Activated naive CD8-positive, alpha-beta T cell treated with anti-CD3 and anti-CD28 coated beads for 36 hours (primary cell): ENCODE measurements at places on chromosomes 12 and 14.

GRCh38 chr14:22838631-22839041 is 2.3 kb downstream of the MMP14 start:
- no peak for DNase-seq

DNA sequence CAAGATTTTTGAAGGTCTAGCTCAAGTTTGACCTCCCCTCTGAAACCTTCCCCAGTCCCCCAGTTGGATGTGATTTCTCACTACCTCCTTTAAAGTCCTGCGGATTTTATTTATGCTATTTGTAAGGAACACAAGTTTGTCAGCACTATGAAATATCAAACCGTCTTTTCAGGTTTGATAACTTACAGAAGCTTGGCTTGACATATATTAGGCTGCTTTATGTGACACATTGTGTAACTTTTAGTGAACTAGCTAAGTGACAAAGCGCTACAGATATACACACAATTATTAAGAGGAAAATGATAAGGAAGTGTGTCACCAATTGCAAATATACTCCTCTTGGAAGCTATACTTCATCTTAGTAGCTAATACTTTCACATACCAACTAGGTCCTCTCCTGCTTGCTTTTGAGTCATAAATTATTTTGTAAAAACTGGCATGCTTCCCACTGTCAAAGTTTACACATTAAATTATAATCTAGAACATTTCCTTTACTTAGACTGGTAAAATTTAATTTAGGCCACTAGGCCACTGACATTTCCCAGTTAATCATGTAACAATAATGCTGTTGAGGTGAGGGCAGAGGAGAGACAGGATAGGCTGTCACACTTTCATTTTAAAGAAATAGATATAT is 149.5 kb downstream of the TMTC3 start:
- no peak for DNase-seq

- DNase-seq, result no peak
Observed at GRCh38 chr12:5272018-5272785, 159.7 kb upstream of the NTF3 start.

DNA sequence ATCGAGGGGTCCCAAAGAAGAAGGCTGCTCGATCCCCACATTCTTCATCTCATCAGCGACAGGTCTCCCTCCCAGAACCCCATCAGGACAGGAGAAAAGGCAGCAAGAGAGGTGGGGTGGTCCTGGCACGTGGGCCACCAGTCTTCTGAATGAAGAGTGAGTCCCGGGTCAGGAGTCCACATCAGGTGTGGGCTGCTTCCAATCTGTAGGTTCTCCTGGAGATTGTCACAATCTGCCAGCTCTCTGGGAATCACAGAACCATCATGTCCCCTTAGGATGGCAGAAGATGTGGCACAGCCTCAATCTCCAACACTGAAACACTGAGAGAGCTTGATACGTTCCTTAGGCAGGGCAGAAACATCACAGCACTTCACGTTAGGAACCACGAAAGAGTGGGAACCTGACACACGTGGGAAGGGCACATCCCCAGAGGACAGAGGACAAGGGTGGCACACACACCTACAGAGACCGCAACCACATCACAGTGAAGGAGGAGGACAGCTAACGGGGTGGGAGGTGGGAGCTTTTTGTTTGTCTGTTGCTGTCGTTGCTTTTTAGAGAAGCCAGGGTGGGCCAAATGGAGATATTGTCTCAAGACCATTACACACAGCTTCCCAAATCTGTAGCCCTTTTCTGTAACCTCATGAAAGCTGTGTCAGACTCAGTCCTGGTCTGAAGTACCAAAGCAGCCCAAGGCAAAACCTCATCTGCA is 284.5 kb downstream of the DPF3 start:
- no peak for DNase-seq

DNA sequence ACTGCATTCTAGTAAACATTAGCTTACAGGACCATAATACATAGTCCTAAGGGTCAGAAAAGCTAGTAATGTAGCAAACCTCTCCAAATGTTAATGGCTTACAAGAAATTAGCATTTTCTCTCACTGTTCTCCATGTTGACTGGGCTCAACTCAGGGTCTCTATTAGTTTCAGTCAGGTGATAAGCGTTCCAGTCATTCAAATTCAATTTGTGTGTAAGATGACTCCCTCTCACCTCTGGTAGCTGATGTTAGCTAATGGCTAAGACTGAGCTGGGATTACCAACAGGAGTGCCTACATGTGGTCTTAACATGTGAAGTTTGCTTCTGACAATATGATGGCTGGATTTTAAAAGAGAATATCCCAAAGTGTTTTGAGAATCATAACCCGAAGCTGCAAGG is 630.5 kb upstream of the USP15 start:
- DNase-seq, result no peak

DNA sequence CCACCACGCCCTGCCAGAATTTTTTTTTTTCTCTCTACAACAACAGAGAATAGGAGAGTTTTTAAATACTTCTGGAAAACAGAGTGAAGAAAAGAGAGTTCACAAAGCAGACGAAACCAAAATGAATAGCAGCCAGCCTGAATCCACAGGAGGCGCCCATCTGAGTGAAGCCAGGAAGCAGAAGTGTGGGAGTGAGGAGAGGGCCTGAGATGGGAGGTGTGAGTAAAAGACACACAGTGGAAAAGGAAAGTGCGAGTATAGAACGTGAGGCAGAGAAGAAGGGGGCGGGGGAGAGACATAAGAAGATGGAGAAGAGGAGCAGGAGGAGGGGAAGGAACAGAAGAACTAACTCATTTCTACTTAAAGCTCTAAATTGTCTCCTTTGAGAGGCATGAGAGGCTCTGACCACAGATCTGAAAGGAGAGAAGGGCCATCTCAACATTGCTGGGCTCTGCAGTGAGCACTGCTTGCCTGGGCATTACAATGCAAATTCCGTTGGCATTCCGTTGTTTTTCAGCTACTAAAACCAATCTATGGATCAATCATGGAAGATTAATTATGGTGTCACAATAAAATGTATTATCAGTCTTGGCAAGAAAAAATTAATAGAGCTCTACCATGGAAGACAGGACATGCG is 140.1 kb upstream of the CPSF6 start:
- no peak for DNase-seq

GRCh38 chr14:89186856-89187376 is 230.1 kb downstream of the FOXN3 start:
- no peak for DNase-seq

DNA sequence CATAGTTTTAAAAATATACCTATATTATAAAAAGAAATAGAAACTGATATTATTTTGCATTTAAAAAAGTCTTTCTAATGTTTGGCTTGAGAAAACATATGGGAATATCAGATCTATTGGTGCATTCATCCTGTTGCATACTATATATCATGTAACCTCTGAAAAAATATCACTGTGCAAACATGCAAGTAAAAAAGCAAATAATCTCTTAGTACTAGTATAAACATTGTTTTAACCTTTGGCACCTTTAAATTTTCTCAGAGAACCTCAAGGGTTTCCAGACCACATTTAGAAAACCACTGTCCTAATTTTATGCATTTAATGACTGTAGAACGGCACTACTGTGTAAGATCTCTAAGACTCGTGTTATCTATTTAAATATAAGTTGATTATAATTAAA is 416.8 kb downstream of the LRFN5 start:
- DNase-seq, result no peak

GRCh38 chr14:41476526-41476925 is 130.2 kb upstream of the LRFN5 start:
- no peak for DNase-seq

GRCh38 chr12:99767809-99768208 is 120.3 kb downstream of the GARIN6 start:
- DNase-seq, result no peak

DNA sequence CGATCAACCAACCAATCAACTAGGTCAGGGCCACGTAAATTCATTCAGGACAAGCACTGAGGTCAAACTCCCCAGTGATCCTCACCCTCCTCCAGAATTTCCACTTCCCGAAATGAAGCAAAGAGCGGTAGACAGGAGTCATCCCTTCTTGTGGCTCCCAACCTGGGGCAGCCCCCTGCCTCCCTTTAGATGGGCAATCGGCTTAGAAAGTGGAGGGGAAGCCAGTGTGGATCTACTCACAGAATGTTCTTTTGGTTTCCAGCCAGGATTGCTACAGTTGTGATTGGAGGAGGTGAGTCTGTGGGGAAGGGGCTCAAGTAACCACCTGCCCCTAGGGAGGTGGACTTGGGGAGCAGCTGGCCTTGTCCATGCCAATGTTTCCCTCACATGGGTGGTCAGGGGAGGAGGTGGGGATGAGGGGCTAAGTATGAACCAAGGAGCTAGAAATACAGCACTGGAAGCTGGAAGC is 4.1 kb downstream of the IFI27 start:
- no peak for DNase-seq

GRCh38 chr14:76391981-76392690 is 16.2 kb downstream of the ESRRB start:
- DNase-seq, result no peak

DNA sequence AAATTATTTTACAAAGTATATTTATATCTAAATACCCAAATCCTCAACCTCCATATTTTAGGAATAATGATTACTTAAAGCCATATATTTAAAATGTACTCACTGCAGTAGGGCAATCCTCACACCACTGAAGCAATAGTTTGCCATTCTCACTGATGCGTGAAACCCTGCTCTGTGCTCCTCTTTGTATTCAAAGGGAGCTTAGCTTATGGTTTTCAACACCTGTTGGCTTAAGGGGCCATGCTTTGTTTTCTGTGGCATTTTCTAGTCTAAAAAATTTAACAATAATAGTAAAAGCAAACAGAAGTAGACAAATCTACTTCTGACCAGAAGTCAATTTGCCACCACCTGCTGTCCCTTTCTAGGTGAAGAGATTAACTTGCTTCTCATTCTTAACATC is 294.6 kb downstream of the FLRT2 start:
- DNase-seq, result no peak

GRCh38 chr12:89781946-89782550 is 73.4 kb upstream of the ATP2B1 start:
- no peak for DNase-seq

DNA sequence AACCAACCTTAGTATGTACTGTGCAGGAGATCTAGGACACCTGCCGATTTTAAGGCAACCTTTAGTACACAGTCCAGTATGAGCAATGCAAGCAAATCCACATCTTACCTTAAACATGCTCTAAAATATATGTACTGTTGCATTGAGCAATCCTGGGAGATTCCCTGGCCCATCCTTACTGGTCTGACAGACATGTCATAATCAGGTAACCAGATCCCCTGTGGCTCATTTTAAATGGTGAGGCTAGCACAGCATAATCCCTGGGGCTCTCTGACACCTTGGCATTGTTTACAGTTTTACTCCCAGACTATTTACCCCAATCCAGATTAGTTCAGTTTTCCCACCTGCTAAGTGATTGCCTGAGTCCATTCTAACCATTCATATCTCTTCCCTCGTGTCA is 15.1 kb downstream of the BMAL2 start:
- no peak for DNase-seq

- no peak for DNase-seq
Observed at GRCh38 chr14:68611599-68611998, 181.3 kb downstream of the ZFP36L1 start.

DNA sequence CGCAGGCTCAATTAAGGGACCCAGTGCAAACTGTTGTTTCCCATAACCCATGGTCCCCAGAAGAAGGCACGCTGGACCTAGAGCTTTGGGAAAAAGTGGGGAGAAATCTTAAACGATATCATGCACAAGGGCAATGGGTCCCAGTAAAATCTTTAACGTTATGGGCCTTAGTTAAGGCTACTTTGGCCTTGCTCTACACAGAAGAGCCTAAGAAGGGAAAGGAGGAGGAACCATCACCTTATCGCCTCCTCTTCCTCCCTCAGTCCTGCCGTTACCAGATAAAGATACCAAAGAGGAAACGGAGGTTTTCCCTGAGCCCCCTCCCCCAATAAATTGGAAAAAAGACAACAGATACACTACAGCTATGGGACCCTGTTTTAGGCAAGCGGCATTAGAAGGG is 116.9 kb downstream of the PPHLN1 start:
- no peak for DNase-seq

GRCh38 chr14:89625244-89625713 is 208.2 kb upstream of the FOXN3 start:
- no peak for DNase-seq

GRCh38 chr12:50934371-50934851 is 17.9 kb upstream of the HIGD1C start:
- DNase-seq, result no peak

DNA sequence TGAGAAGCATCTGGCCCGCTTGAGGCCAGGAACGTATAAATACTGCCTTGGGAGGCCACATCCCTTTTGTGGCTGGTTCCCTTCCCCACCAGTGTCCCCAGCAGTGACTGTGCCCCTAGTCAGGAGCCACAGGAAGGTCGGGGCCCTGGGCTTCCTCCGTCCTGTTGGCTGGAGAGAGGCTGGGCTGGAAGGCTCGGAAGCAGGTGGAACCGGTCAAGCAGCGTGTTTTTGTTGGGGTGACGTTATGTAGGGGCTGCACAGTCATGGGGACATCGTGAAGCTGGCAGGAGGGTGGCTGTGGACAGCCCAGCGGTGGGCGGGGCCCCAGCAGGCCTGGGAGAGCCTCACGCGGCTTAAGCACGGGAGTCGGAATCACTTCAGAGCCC is 10.1 kb downstream of the XRCC3 start:
- DNase-seq, result no peak

DNA sequence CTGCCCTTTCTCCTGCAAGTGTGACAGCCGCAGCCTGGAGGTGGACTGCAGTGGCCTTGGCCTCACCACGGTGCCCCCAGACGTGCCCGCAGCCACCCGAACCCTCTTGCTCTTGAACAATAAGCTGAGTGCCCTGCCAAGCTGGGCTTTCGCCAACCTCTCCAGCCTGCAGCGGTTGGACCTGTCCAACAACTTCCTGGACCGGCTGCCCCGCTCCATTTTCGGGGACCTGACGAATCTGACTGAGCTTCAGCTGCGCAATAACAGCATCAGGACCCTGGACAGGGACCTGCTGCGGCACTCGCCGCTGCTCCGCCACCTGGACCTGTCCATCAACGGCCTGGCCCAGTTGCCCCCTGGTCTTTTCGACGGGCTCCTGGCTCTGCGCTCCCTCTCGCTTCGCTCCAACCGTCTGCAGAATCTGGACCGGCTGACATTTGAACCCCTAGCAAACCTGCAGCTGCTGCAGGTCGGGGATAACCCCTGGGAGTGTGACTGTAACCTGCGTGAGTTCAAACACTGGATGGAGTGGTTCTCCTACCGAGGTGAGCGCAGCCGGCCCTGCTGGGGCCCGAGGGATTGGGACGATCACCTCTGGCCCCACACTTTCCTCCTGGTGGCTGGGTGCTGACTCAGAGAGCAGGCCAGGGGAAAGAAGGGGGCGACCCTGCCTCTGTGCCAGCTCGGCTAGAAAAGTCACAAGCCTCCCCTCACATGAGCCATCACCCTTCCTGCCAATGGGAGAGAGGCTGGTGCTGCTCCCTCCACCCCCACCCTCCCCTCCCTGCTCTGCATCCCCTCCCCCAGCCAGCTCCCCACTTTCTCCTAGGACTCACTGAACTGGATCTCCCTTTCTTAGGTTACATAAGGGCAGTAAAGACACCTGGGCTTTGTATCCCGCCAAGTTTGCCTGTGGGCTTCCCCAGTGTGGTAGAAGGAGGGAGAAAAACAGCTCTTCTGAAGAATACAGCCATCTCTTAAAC is 10.9 kb downstream of the LRTM2 start:
- peak; percentile 25 for DNase-seq

- DNase-seq, result no peak
Observed at GRCh38 chr12:1933342-1934051, 15.0 kb upstream of the CACNA2D4 start.
